ENCODE measurements at places on chromosomes 13 and 19. TPM values are rescaled to one million over a fixed set of nuclear protein-coding genes. Genes with fewer than 3 reads are reported as not detected.

The PLIN5 gene
- total RNA-seq = 1.1 TPM

The PNKP gene
- total RNA-seq = 144 TPM

DNA sequence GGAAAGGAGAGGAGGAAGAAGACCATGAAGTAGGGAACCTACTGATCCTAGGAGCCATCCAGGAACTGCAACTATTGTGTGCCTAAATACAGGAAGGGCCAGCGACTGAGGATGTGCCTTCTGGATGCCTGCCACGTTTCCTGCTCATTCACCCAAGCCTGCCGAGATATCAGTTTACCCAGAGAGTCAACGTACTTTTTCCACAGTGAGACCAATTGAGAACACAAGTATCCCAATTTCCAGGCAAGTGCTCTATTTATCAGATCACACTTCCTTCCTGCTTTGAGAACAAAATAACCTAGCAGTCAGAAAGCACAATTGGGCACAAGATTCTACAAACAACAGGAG, 122.4 kb downstream of the AKAP11 start:
- H3K27ac ChIP-seq = peak overlapping the region; percentile 97
- H3K36me3 ChIP-seq = peaks cover 13% of the 10 kb centered on the region
- H3K27me3 ChIP-seq = no peaks in the 10 kb centered on the region
- peaks cover 62% of the 10 kb centered on the region for H3K4me1 ChIP-seq
- no peak for DNase-seq

The S1PR5 gene
- total RNA-seq = 4.7 TPM

GRCh38 chr13:95707442-95708390, 30.8 kb downstream of the DNAJC3 start:
- no peak for DNase-seq
- H3K4me3 ChIP-seq = no peak overlapping the region
- H3K27me3 ChIP-seq = no peaks in the 10 kb centered on the region
- H3K27ac ChIP-seq = peak overlapping the region; percentile 5
- peaks cover 17% of the 10 kb centered on the region for H3K4me1 ChIP-seq

- H3K4me1 ChIP-seq = peaks cover 9% of the 10 kb centered on the region
- H3K27me3 ChIP-seq = peaks cover 3% of the 10 kb centered on the region
- H3K4me3 ChIP-seq = no peak overlapping the region
- DNase-seq = no peak
Measured at GRCh38 chr13:27177852-27178251, 6.2 kb upstream of the USP12 start.

DNA sequence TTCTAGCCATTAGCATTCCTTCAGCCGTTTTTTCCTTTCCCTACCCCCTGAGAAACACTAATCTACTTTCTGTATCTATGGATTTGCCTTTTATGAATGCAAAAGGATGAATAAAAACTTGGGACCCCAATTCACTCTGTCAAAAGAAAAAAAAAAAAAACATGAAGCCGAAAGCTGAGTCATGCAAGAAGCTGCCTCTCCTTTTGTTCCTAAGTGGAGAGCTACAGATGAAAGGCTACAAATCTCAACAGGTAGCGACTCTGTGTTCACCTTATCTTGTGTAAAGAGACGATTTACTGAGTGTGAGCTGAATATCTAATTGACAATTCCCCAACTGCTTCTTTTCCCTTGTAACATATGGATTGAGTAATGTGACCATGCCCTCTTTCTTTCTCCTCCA, 1072.8 kb downstream of the UQCRFS1 start:
- no peaks in the 10 kb centered on the region for H3K4me1 ChIP-seq
- no peak for DNase-seq
- no peaks in the 10 kb centered on the region for H3K36me3 ChIP-seq
- no peak overlapping the region for H3K27ac ChIP-seq
- H3K4me3 ChIP-seq = no peak overlapping the region
- no peaks in the 10 kb centered on the region for H3K27me3 ChIP-seq

GRCh38 chr13:51035469-51035868, 75.6 kb downstream of the C13orf42 start:
- DNase-seq = no peak
- peaks cover 9% of the 10 kb centered on the region for H3K27me3 ChIP-seq
- no peaks in the 10 kb centered on the region for H3K36me3 ChIP-seq
- H3K4me3 ChIP-seq = no peak overlapping the region
- no peak overlapping the region for H3K27ac ChIP-seq

Measured in activated naive CD8-positive, alpha-beta T cell treated with anti-CD3 and anti-CD28 coated beads, Interleukin-2, amount 10 ng/mL, durations not matched to agents 7 days and 5 days (primary cell).